HepG2 (cell line): ENCODE measurements at places on chromosomes 7 and 10.

DNA sequence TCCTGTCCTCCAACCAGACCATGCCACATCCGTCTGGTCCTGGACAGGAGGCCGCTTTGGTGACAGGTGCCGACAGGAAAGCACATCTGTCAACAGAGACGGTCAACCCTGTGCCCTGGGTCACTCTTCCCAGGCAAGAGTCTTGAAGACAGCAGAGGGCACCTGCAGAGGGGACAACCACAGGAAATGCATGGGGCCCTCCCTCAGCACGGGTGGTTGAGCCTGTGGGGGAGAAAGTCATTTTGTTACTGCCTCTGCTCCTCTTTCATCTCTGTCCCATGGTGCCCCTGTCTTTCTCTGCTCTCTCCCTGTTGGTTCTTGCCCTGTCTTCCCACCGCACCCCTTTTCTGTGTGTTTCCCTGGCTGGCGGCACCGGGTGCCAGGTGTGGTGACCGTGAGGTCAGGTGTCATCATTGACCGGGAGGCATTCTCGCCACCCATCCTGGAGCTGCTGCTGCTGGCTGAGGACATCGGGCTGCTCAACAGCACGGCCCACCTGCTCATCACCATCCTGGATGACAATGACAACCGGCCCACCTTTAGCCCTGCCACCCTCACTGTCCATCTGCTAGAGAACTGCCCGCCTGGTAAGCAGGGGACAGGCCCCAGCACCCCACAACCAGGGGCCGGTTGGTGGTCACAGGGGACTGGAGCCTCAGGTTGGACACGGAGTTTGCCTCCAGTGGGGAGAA lies 17.6 kb upstream of the VSIR start:
- H3K36me3 ChIP-seq: no peaks in the 10 kb centered on the region
- peaks cover 29% of the 10 kb centered on the region; the same call in 1 of the 3 replicates for H3K27me3 ChIP-seq
- no peak for DNase-seq
- H3K4me1 ChIP-seq: no peaks in the 10 kb centered on the region
- no peak overlapping the region for H3K4me3 ChIP-seq

GRCh38 chr10:71367271-71367670 lies 29.4 kb upstream of the CDH23 start:
- H3K4me3 ChIP-seq: no peak overlapping the region
- peaks cover 7% of the 10 kb centered on the region; the same call in 1 of the 2 replicates for H3K36me3 ChIP-seq
- no peak overlapping the region for H3K27ac ChIP-seq
- no peaks in the 10 kb centered on the region for H3K27me3 ChIP-seq
- H3K4me1 ChIP-seq: peaks cover 19% of the 10 kb centered on the region

DNA sequence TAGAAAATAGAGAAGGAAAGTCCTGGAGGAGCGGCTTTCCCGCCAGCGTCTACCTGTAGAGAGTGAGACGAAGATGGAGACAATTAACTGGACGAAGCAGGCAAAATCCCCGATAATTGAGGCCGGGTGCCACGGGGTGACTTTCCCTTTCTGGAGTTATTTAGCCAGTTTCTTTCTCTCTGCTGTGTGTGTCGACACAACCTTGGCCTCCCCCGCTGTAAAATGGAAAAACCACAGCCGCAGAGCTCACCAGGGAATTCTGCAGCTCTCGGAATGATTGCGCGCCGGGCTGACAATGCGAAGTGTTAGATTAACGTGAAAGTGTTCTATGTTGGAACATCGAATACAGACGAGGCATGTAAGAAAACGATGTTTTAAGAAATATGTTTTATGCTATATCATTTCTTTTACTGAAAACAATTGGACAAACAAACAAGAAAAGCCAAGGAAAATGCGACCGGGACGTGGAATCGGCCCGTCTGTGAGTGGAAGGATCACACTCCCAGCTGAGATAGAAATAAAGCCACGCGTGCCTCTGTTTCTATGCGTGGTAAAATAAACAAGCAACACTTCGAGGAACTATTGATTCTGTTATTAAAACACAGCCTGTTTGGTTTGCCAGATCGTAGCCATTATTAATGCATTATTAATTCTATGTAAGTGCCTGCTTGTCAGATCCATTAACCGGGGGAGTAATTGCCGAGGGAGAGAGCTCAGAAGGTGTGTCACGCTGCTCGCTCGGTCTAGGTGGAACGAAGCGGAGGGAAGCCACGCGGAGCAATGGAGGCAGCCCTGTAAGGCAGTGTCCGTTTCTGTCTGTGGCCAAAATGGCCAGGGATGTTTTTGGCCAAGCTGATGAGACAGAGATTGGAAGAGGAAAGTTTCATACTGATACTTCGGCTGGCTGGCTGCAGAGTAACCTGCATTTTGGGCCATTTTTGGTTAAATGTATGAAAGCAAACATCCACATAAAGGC lies 129.4 kb downstream of the DNAJB6 start:
- H3K27me3 ChIP-seq: peaks cover 66% of the 10 kb centered on the region
- no peaks in the 10 kb centered on the region for H3K36me3 ChIP-seq
- H3K4me1 ChIP-seq: no peaks in the 10 kb centered on the region
- DNase-seq: no peak
- no peak overlapping the region for H3K27ac ChIP-seq

DNA sequence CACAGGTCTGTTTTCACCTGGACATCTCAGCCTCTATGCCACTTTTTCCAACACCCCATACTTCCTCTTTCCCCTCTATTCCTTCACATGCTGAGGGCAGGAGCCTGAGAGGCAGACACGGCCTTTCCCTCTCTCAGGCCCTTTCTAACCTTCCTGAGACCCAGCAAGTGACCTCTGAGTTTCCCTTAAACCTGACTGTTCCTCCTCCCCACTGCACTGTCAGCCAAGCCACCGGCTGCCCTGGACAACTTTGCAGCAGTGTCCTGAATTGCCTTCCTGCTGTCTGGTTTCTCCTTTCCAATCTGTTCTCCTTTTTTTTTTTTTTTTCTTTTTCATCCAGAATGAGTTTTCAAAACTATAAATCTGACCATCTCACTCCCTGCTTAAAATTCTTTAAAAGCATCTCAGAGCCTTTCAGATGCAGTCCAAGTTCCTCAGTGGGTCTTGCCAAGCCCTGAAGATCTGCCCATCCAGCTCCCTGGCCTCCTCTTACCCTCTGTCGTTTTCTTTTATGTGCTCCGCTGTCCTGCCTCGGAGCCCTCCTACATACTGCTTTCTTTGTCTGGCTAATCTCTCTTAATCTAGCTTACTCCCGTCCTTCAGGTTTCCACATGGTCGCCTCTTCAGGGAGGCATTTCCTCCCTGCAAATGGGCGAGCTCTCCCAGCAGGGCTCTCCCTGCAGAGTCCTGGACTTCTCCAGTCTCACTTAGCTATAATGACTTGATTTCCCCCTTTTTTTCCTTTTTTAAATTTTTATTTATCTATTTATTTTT lies 30.5 kb downstream of the SLC13A4 start:
- DNase-seq: no peak
- H3K4me3 ChIP-seq: no peak overlapping the region
- no peaks in the 10 kb centered on the region for H3K36me3 ChIP-seq
- H3K27me3 ChIP-seq: no peaks in the 10 kb centered on the region
- peaks cover 14% of the 10 kb centered on the region; the same call in 1 of the 2 replicates for H3K4me1 ChIP-seq

- no peaks in the 10 kb centered on the region for H3K36me3 ChIP-seq
- no peak overlapping the region for H3K4me3 ChIP-seq
- no peak for DNase-seq
These were observed 519.5 kb downstream of the GRID1 start for GRCh38 chr10:85847085-85847484.

DNA sequence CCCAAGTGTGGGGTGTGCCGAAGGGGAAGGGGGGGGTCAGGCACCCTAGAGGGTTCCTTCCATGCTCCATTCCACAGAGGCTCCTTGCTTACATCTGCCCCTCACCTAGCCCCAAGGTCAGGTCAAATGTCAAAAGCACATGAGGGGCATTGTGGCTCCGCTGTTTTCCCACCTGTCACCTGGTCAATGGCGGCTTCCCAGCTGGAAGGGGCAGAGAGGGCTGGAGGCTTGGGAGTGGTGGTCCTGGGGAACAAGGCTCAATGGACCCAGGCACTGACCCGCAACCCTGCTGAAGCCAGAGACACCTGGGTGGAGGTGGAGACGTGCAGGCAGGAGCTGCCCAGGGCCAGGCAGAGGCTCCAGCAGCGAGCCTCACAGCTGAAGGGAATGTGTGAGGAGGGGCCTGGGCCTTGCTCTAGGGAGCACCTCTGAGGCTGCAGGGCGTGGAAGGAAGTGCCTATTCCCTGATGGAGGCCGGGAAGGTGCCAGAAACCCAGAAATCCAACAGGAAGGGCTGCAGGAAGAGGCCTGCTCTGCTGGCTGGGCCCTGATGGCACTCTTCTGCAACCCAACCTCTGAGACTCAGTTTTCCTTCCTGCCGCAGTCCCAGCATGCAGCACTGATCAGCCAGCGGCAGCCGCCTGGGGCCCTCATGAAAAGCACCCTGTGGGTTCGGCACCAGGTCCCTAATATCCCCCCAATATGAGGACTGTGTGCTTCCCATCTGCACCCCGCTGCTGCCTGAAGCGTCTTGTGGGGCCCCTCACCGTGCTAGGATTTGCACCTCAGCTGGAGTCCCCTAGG lies 16.0 kb downstream of the RASGEF1A start:
- H3K27me3 ChIP-seq: peaks cover 20% of the 10 kb centered on the region; the same call in 2 of the 3 replicates
- H3K4me3 ChIP-seq: no peak overlapping the region
- H3K4me1 ChIP-seq: peaks cover 12% of the 10 kb centered on the region
- no peak for DNase-seq
- no peak overlapping the region for H3K27ac ChIP-seq

DNA sequence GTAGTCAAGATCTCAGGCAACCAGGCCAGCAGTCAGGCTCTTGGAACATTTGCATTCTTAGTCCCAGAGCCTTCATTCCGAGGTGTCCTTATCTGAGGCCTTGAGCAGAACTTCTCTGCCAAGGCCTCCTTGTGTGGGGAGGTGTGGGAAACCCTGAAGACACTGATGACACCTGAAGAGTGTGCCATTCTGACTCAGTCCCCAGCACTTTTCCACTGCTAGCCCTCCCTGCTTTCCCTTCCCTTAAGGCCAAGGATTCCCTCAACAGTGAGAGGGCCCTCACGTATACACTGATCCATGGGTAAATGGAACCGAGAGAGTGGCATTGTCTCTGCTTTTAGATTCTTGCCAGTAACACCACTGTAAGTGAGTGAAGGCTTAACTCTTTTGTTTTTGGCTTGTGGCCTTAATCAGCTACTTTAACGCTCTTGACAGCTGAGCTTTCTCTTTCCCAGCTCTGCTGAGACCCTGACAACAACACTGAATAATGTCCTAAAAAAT lies 30.3 kb downstream of the TRDMT1 start:
- DNase-seq: no peak
- H3K27me3 ChIP-seq: no peaks in the 10 kb centered on the region
- H3K36me3 ChIP-seq: no peaks in the 10 kb centered on the region
- no peak overlapping the region for H3K27ac ChIP-seq
- no peaks in the 10 kb centered on the region for H3K4me1 ChIP-seq

- peaks cover 12% of the 10 kb centered on the region for H3K4me1 ChIP-seq
- H3K27me3 ChIP-seq: no peaks in the 10 kb centered on the region
- DNase-seq: no peak
- no peak overlapping the region for H3K27ac ChIP-seq
These were observed 10.4 kb downstream of the NUB1 start for GRCh38 chr7:151351967-151352366.

GRCh38 chr10:25811052-25811685 lies 122.9 kb upstream of the MYO3A start:
- no peaks in the 10 kb centered on the region for H3K4me1 ChIP-seq
- no peaks in the 10 kb centered on the region for H3K36me3 ChIP-seq
- no peak for DNase-seq
- no peaks in the 10 kb centered on the region for H3K27me3 ChIP-seq
- no peak overlapping the region for H3K4me3 ChIP-seq
- no peak overlapping the region for H3K27ac ChIP-seq

- H3K36me3 ChIP-seq: no peaks in the 10 kb centered on the region
These were observed 514.9 kb upstream of the DPP6 start for GRCh38 chr7:153537271-153537670.
